Heart left ventricle (tissue), 16 donors: ENCODE measurements at places on chromosomes 1 and 21.

DNA sequence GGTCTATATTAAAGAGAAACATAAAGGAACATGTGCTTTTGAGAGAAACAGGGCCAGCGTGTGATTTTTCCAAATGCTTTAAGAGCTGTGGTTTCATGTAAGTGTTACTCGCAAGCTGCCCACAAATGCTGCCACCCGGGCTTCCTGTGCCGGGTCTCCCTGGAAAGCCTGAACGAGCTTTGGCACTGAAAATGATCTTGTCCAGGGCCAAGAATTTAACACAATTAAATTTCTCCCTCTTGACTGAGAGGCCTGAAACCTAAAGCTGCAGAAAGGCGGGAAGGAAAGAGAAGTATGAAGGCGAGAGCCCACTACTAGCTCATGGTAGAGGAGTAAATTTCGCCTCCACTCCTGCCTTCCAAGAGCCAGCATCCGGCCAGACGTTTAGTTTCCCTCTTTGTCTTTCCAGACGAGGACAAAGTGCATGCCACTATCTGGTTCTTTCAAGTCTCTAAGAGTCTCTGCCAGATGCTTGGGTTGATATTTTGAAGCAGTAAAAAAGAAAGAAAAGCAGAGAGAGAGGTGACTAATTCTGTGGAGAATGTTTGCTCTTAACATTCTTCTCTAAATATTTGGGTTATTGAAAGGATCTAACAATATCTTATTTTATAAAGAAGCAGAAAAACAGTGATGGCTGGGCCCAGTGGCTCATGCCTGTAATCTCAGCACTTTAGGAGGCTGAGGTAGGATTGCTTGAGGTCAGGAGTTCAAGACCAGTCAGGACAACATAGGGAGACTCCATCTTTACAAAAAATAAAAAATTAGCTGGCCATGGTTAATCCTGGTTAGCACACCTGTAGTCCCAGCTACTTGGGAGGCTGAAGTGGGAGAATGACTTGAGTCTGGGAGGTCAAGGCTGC lies 100.0 kb upstream of the HNRNPU start:
- peak; percentile 24 for DNase-seq

- no peak for DNase-seq
These were observed 31.4 kb downstream of the CLSTN1 start for GRCh38 chr1:9792156-9793042.

GRCh38 chr1:116983678-116984077 lies 17.9 kb upstream of the CD101 start:
- no peak for DNase-seq

GRCh38 chr1:244050835-244051444 lies at the start of gene ZBTB18:
Gene ZBTB18, plus strand, starts transcription at chr1:244051283. Its CDS starts 149 bp downstream, at chr1:244051432.
- no peak for DNase-seq

- no peak for DNase-seq
These were observed 10.9 kb upstream of the RGS2 start for GRCh38 chr1:192797891-192798290.

DNA sequence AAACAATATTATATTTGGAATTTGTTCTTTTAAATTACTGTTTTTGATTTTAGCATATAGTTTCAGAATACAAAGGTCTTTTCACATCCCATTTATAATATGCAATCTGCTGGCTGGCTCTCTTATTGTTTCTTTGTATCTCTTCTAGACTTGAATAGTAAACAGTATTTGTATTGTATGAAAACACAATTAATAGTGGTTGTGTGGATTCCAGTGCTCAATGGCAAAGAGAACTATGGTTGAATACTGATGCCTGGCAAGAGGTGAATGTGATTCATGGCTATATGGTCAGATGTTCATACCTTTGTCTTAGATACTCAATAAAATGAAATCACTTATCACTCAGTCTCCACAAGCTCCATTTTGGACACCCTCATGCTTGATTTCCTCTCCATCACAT lies 37.2 kb downstream of the OR6Y1 start:
- DNase-seq = no peak

DNA sequence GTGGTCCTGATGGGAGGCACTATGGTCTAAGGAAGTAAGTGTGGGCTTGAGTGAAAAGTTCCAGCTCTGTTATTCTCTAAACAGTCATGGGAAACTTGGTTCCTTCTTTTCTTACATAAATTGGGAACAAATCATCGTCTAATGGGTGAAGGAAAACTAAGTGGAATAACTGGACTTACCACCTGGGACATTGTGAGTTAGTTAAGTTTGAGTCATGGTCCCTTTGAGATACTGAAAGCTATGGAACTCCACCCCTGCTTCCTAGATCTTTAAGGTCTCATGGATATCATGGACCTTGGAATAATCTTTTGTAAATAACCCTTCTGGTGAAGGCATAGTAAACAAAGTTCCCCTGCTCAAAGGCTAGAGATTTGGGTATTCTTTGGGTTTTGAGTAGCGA lies 16.1 kb upstream of the TXLNA start:
- DNase-seq = no peak

- DNase-seq = peak; percentile 86
These were observed 158.8 kb downstream of the TOMM20 start for GRCh38 chr1:234969581-234970400.

DNA sequence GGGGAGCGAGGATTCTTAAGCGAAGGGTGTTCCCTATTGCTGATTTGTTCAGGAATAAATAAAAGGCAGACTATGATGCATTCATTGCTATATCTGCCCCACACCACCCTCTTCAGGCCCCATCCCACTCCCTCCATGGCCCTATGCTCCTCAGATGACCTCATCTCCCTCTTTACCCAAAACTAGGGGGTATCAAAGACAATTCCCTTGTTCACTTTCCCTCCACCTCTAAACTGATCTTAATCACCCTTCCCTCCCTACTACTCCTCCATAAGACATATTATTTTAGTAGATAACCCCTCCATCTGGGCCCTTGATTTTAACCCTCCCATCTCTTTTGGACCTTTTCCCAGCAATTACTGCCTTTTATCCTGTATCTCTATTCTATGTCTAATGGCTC lies 434.9 kb upstream of the RUNX1 start:
- no peak for DNase-seq

GRCh38 chr1:185152187-185152767 lies 4.5 kb downstream of the TRMT1L start:
- no peak for DNase-seq

DNA sequence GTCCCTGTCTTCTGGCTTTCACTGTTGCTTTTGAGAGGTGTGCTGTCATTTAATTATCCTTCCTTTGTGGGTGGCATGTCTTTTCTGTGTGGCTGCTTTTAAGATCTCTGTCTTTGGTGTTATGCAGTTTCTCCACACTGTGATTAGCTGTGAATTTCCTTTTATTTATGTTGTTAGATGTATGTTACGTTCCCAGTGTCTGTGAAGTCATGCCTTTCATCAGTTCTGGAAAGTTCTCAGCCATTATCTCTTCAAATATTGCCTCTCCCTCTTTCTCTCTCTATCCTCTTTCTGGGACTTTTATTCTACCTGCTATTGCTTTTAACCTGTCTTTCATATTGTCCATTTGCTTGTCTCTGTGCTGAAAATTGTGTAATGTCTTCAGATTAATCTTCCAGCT lies 21.0 kb upstream of the CSF3R start:
- DNase-seq = no peak

DNA sequence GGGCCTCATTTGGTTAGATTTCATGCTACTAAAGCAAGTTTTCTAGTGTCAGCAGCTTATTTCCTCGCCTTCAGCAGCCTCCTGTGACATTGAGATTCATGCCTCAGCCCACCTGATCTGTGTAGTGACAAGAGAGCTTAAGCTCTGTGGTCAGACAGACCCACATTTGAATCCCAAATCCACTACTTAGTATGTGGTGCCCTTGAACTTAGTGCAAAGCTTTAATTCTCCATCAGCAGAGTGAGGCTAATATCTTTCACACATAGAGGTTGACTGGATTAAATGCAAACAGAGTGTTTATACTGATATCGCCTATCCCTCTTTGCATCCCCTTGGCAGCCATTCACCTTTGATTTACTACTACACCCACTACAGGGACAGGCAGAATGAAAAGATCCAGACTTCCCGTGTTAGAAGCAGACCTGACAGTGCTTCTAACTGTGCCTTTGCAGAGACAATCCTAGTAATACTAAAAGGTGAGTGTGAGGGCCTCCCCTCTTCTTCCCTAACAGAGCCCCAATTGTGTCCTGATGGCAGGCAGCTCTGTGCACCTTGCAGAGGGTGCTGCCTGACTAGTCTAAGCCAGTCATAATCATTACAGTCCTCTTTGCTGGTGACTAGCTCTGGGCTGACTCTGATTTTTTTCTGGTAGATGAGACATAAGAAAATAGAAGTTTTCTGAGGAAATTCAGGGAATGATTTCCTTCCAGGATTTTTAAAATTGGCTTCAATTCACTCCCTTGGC lies 264.0 kb downstream of the CTH start:
- DNase-seq = no peak

DNA sequence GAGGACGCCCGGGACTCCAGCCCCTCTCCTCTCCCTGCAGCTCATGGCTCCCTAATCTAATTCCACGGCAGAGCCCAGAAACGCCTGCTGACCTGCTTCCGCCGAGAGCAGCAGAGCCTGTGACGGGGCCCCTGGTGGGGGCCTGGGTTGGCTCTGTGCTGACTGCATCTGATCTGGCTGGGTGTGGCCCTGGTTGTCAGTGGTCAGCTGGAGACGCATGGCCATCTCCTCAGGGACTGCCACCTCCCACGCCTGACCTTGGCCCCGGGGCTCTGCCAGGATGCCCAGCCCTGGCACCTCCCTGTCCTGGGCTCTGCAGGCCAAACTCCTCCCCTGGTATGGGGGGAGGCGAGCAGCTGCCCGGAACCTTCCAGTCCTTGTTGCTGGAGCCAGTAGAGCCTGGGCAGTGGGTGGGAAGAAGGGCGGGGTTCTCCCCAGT lies 1.1 kb upstream of the PLCH2 start:
- no peak for DNase-seq

DNA sequence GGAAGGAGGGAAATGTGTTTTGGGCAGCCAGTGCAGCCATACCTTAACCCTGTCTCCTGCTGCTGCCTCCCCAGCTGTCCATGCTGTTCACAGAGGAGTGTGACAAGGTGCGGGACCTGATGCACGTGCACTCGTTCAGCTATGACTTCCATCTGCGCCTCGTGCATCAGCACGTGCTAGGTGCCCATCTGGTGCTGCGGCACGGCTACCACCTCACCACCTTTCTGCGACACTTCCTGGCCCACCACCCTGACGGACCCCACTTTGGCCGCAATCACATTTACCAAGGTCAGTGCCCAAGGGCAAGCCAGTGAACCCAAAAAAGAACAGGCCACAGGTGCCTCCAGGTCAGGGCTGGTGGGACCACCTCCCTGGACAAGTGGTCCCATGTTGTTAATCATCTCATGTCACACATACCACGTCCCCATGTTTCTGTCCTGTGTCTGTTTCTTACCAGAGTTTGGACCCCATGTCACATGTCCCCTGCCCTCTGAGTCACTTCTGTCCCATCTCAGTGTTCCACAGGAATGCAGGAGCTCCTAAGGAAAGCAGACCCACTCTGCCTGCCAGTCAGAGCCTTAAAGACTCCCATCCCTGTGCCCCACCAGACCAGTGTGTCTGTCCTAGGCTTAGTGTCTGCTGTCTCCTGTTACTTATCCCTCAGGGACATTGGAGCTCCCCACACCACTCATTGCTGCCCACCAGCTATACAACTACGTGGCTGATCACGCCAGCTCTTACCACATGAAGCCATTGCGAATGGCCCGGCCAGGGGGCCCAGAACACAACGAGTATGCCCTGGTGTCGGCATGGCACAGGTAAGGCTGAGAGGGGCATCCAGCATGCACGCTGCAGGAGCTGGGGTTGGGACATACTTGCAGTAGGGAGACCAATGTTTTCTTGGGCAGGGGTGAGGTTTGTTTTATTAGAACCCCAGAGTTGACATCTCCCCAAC lies 6.6 kb downstream of the HYI start:
- DNase-seq = no peak

GRCh38 chr1:45375104-45376090 lies 35.2 kb upstream of the MUTYH start:
- DNase-seq = no peak

DNA sequence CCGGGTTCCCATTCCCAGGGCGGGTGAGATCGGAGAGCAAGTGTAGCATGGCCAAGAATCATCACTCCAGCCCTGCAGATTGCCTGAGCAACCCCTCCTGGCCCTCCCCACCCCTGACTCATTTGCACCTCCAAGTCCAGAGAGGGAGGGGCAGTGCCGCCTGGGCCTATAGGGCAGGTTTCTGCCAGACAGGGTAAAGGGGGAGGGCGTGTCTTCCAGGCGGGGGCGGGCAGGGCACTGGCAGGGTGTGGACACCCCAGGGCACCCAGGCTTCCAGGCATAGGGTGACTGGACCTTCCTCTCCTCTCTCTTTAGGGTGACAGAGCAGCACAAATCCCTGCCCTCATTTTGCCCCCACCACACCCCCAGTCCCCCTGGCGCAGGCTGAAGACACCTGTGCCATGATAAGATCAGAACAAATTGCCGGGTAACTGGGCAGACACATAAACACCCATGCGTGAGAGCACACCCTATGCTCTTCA lies 3.2 kb upstream of the CRYBG2 start:
- no peak for DNase-seq

DNA sequence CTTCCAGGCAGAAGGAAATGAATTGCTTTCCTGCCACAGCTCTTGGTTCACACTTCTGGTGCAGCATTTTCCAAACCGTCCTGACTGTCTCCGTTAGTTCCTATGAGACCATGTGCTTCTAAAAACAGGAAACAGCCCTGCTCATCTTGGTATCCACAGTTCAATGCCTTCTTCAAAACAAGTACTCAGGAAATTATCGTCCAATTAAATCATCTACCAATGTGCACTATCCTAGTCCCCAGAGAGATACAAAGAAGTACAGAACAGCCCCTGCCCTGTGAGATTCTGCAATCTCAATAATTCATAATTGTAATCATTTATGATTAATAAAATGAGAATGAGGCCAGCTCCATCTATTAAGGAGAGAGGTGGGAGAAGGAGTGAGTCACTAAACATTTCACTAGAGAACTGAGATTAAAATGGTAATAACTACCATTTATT lies 11.2 kb downstream of the CLEC20A start:
- DNase-seq = no peak

DNA sequence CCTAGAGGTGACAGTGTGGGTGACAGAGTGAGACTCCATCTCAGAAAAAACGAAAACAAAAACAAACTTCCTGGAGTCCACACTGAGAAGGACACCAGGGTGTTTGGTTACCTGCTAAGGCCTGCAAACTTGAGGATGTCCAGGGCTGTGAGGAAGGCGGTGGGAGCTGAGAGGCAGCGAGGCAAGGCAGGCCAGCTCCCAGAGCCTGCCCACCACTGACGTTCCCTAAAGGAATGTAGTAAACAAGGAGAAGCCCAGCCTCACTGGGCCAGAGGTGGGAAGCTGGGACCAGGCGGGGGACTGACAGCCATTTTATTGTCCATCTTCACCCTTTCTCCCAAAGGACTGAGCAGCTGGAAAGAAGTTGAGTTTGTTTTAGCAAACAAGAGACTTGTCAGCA lies 24.1 kb downstream of the SHISA4 start:
- DNase-seq = no peak

DNA sequence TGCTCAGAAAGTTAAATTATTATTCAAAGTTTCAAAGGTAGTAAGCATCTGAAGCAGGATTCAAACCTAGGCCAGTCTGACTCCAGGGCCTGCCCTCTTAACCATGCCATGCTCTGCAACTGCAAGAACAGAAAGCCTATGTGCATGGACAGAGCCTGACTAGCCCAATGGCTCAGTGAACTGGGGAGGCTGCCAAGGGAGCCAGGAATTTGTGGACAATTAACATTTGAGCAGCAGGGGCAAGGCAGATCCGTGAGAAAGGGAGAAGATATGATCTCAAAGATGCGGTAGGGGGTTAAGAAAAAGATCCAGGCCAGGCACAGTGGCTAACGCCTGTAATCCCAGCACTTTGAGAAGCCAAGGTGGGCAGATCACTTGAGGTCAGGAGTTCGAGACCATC lies 6.5 kb upstream of the ATP1A4 start:
- DNase-seq = no peak

- DNase-seq = no peak
These were observed 51.8 kb upstream of the LRP8 start for GRCh38 chr1:53379662-53380002.
